Stimulated activated CD4-positive, alpha-beta T cell treated with anti-CD3 and anti-CD28 coated beads, Interleukin-12 subunit alpha, Interleukin-12 subunit beta, amount 100 ng/mL, for 48 hours (primary cell): ENCODE measurements at places on chromosomes 7 and 10.

- no peak for DNase-seq
These were observed 55.0 kb downstream of the GBF1 start for GRCh38 chr10:102300278-102300843.

DNA sequence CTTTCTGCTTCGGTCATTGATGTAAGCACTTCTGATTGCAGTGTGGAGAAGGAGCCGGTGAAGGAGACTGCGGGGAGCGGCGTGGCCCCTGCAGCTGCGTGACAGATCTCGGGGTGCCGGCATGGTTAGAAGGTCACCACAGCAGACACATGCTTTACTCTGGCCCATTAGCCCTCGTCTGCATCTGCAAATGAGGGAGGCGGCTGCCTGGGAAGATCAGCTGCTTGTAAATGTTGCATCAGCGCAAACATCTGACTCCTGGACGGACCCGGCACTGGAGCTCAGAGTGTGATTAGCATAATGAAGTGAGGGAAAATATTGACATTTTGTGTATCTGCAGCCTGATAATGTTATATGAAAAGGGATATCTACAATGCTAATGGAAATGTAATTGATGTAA is 30.5 kb upstream of the MNX1 start:
- no peak for DNase-seq

- DNase-seq = no peak
These were observed 140.5 kb downstream of the FGFR2 start for GRCh38 chr10:121457729-121458128.

DNA sequence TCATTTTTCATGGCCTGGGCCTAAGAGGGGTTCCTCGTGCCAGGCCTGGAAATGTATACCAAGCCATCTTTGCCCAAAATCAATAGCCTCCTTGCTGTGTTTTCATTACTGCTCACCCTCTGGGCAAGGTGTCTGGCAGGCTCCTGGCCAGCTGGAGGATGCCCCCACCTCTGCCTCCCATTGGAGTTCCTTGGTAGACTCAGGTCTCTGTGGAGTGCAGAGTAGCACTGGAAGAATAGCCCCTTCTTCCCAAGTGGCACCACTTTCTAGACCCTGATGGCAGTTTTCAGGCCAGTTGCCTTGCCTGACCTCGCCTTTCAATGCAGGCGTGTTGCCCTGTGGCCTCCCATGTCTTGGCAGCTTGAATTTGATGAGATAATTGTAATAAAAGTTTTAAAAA is 55.7 kb upstream of the AQP1 start:
- no peak for DNase-seq
